ENCODE measurements at places on chromosomes 5 and 9.
A peak's percentile ranks its signal among the peaks of the same experiment; 100 is the strongest.

DNA sequence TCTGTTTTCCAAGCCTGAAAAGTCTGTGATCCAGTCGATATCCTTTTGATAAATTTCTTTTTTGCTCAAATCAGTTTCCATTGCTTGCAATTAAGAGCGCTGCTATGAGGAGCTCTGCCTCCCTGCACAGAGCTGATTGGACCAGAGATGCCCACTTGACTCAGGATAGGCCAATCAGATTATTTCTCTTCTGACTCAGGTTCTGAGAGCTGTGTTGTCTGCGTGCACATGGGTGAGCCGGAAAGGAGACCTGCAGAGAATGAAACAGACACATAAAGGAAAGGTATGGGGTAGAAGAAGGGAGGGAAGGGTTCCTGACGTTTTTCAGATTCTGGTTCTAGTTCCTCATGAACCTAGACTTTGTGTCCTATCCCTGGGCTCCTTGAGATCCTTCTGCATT, 15.8 kb upstream of the FABP6 start:
- DNase-seq: no peak
- no peak overlapping the region for H3K4me3 ChIP-seq
- H3K27ac ChIP-seq: no peak overlapping the region
- peaks cover 3% of the 10 kb centered on the region for H3K27me3 ChIP-seq
- no peaks in the 10 kb centered on the region for H3K36me3 ChIP-seq

DNA sequence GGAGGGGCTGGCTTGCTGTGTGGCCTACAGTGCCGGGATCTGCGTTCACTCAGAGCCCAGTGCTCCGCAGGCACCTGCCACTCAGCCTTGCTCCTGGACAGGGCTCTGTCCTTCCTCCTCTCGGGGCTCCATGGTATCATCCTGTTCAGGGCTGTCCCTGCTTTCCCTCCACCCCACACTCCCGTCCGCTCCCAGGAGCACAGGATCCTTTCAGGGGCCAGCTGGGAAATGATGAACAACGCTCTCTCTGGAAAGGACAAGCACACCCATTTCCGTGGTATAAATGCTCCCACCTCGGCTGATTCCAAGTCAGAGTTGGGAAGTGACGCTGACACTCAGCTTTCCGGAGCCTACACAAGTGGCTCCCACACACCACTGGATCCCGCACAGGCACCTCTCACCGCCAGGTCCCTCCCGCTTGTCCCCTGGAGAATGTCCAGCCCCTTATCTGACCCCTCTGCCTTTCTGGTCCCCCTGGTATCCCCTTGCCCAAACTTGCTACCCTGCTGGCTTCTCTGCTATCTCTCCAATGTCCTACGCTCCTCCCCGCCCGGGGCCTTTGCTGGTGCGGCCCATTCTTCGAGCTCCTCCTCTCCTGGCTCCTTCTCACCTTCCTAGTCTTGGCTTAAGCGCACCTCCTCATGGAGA, 21.3 kb downstream of the HMCN2 start:
- H3K27ac ChIP-seq: peak overlapping the region; percentile 62
- H3K27me3 ChIP-seq: peaks cover 59% of the 10 kb centered on the region
- no peaks in the 10 kb centered on the region for H3K4me1 ChIP-seq
- DNase-seq: no peak
- H3K4me3 ChIP-seq: no peak overlapping the region

GRCh38 chr5:136073714-136074529, 45.1 kb downstream of the TGFBI start:
- no peaks in the 10 kb centered on the region for H3K36me3 ChIP-seq
- DNase-seq: no peak
- no peak overlapping the region for H3K4me3 ChIP-seq
- no peaks in the 10 kb centered on the region for H3K4me1 ChIP-seq
- H3K27ac ChIP-seq: no peak overlapping the region

GRCh38 chr5:78755822-78756429, 107.4 kb upstream of the LHFPL2 start:
- no peak overlapping the region for H3K27ac ChIP-seq
- H3K36me3 ChIP-seq: no peaks in the 10 kb centered on the region
- no peak overlapping the region for H3K4me3 ChIP-seq
- no peak for DNase-seq
- peaks cover 12% of the 10 kb centered on the region for H3K4me1 ChIP-seq

DNA sequence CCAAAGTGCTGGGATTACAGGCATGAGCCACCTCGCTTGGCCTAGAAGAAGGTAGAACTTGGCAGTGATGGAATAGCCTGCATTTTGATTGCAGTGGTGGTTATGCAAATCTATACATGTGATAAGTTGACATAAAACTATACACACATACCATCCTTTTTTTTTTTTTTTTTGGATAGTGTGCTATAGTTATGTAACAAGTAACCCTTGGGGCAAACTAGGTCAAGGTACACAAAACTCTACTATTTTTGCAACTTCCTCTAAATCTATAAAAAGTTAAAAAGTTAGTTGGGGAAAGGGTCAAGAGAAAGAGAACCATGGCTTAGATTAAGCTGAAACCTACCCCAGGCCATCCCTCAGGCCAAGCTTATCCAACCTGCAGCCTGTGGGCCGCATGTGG, 11.1 kb downstream of the TRIM14 start:
- peaks cover 10% of the 10 kb centered on the region for H3K4me1 ChIP-seq
- H3K27ac ChIP-seq: no peak overlapping the region
- H3K27me3 ChIP-seq: no peaks in the 10 kb centered on the region
- DNase-seq: no peak
- H3K4me3 ChIP-seq: no peak overlapping the region

DNA sequence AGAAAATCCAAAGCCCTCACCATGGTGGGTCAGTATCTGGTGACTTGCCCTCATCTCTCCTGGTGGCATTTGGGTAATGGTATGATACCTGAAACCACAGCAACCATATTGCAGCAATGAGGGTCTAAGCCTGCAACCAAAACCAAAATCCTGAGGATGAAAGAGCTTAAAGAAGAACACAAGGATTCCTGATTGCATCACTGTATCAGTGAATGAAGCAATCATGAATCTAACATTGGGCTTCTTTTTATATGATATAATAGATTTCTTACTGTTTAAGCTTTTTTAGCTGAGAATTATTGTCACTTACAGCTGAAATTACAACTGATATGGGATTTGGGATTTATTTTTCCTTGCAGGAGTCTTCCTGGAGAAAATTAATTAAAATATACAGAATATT, 269.9 kb downstream of the MEF2C start:
- no peaks in the 10 kb centered on the region for H3K27me3 ChIP-seq
- DNase-seq: no peak
- H3K4me3 ChIP-seq: no peak overlapping the region
- H3K4me1 ChIP-seq: peaks cover 2% of the 10 kb centered on the region
- H3K27ac ChIP-seq: no peak overlapping the region

DNA sequence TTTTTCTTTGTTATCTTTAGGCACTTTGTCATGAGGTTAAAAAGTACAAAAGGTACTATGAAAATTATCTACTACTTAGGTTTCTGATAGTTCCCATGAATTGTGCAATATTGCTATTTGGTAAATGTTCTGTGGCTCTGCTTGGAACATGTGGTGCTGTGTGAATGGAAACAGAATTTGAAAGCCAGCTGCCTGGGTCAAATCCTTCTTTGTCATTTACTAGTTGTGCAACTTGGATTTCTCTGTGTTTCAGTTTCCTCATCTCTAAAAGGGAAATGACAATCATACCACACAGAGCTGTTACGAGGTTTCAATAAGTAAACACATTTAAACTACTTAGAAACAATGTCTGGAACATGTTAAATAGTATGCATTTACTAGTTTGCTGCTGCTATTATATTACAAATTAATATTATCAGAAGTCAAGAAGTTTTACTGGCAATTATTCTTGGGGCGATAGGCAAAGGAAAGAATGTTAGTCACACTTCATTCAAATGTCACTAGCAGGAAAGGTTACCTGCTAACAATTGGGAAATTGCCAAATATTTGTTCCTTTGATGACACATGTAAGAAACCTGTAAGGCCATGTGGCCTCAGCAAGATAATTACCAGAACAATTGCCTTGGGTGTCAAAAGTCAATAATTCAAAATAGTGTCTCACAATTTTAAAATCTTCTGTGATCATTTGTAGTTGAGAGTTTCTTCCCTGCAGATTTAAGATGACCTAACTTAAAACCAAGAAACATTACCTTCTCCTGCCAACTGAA, 184.8 kb downstream of the KIAA0825 start:
- no peak overlapping the region for H3K27ac ChIP-seq
- no peaks in the 10 kb centered on the region for H3K36me3 ChIP-seq
- H3K4me1 ChIP-seq: no peaks in the 10 kb centered on the region

GRCh38 chr9:101415578-101415977, 16.9 kb downstream of the ZNF189 start:
- no peak overlapping the region for H3K27ac ChIP-seq
- no peaks in the 10 kb centered on the region for H3K27me3 ChIP-seq
- peaks cover 45% of the 10 kb centered on the region for H3K36me3 ChIP-seq
- no peak for DNase-seq

DNA sequence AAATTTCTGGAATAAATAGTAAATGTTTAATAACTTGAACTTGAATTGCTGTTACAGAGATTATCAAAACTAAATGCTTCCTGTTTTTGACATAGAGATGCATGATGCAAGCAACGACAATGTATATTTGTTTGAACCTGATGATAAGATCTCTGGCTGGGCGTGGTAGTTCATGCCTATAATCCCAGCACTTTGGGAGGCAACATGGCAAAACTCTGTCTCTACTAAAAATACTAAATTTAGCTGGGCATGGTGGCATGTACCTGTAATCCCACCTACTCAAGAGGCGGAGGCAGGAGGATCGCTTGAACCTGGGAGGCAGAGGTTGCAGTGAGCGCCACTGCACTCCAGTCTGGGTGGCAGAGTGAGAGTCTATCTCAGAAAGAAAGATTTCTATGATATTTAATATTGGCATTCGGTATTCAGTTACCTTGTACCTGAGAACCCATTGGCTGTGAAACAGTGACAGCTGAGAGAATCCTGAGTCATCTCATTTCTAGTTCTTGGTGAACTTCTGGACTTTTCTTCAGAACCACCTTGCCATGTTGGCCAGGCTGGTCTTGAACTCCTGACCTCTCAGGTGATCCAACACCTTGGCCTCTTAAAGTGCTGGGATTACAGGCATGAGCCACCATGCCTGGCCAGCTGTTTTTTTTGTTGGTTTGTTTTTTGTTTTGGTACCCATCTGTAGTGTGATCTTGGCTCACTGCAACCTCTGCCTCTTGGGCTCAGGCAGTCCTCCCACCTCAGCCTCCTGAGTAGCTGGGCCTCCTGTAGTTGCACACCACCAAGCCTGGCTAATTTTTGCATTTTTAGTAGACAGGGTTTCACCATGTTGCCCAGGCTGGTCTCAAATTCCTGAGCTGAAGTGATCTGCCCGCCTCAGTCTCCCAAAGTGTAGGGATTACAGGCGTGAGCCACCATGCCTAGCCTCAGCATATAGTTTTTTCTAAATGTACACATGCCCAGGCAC, 10.0 kb upstream of the FGF18 start:
- H3K27me3 ChIP-seq: no peaks in the 10 kb centered on the region
- no peak overlapping the region for H3K27ac ChIP-seq
- peaks cover 53% of the 10 kb centered on the region for H3K36me3 ChIP-seq
- DNase-seq: no peak
- H3K4me3 ChIP-seq: no peak overlapping the region

GRCh38 chr5:54533541-54534190, 16.1 kb downstream of the SNX18 start:
- H3K36me3 ChIP-seq: peaks cover 8% of the 10 kb centered on the region
- no peaks in the 10 kb centered on the region for H3K27me3 ChIP-seq
- peak overlapping the region; percentile 85 for H3K27ac ChIP-seq
- H3K4me1 ChIP-seq: peaks cover 33% of the 10 kb centered on the region
- no peak for DNase-seq

Data from neural crest cell (in vitro differentiated cells).